Smooth muscle cell of the coronary artery (primary cell): ENCODE measurements at places on chromosomes 7 and 10. TPM values are rescaled to one million over a fixed set of nuclear protein-coding genes. Genes with fewer than 3 reads are reported as not detected.

TRIM73 gene
- total RNA-seq: 0.68 and 1.3 TPM in 2 replicates

GPR146 gene
- total RNA-seq: 1.3 and 6.8 TPM in 2 replicates

VSTM4 gene
- total RNA-seq: 0.23 and 11.1 TPM in 2 replicates

SLC25A40 gene
- total RNA-seq: 1.8 and 2.9 TPM in 2 replicates
